ENCODE measurements at places on chromosomes 6 and 20.

DNA sequence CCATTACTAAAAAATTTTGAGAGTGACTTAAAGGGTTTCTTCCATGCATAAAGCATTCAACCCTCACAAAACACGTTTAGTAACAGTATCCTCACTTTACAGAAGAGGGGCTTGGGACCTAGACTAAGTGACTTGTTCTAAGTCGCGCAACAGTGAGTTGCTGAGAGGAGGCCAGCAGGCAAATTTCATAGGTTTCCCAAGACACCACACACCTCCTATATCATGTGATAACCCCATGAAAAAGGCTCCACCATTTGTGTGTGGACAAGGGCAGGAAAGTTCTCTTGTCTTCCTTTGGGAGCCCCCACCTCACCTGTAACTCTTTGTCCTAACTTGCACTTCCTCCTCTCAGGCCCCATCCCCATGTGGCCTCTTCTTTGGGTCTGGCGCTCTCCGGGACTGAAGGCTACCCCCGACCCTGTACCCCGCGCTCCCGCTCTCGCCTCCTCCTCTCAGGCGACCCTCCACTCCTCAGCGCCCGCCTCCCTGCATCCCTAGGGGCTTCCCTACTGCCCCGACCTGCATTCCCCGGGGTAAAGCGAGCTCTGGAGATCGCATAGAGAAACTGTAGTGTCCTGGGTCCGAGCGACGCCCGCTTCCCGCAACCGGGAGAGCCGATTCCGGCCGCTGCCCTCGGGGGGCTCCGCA is 392 bp downstream of the PSMB8 start:
- DNase-seq, result peak; percentile 36

GRCh38 chr6:28474441-28475219 is 31.3 kb upstream of the ZSCAN23 start:
- DNase-seq, result peak; percentile 4

GRCh38 chr6:130848945-130849344 is 21.7 kb downstream of the SMLR1 start:
- DNase-seq, result peak; percentile 30

GRCh38 chr6:74519163-74519562 is 686.7 kb downstream of the COL12A1 start:
- DNase-seq, result no peak

DNA sequence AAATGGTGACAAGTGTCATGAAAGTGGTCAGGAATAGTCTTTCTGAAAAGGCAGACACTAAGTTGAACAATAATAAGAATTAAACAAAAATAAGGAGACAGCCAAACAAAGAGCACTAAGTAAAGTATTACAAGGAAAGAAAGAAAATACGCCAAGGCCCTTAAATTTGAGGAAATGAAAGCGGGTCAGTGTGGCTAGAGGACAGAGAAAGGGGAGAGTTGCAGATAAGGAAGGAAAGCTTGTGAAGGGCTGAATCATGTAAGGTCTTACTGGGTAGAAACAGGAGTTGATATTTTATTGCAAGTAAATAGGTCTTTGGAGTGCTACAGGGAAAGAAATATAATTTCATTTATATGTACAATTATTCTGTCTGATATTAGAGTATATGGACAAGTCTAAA is 732.1 kb downstream of the EPHA7 start:
- DNase-seq, result no peak

- DNase-seq, result no peak
Observed at GRCh38 chr6:56263596-56264315, 16.4 kb upstream of the COL21A1 start.

DNA sequence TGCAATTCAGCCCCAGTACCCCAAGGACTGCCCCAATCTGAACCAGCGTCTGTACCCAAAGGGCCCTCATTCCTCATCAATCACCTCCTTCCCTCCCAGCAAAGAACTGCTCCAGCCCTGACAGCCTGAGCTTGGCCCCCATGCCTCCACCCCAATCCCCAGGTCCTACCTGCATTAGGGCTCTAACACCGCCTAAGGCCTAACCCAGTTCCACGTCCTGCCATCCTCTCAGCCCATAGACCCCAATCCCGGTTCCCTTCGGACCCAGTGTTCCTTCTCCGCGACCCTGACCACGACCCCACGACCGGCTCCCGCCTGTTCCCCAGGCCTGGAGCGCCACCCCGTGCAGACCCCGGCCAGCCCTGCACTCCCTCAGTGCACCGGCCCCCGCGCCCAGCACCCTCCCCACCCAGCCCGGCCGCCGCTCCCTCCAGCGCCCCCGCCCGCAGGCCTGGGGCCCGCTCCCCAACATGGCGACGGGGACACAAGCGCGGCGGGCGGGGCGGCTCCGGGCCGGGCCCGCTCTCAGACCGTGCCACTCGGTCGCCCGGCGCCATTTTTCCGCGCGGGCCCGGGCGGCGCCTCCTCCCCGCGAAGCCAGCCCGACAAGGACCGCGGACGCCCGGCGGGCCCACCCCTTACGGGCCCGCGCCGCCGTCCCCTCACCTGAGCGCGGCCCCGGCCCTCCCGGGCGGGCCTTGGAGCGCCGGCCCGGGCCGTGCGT is 483 bp downstream of the NCOA6 start:
- peak; percentile 73 for DNase-seq

DNA sequence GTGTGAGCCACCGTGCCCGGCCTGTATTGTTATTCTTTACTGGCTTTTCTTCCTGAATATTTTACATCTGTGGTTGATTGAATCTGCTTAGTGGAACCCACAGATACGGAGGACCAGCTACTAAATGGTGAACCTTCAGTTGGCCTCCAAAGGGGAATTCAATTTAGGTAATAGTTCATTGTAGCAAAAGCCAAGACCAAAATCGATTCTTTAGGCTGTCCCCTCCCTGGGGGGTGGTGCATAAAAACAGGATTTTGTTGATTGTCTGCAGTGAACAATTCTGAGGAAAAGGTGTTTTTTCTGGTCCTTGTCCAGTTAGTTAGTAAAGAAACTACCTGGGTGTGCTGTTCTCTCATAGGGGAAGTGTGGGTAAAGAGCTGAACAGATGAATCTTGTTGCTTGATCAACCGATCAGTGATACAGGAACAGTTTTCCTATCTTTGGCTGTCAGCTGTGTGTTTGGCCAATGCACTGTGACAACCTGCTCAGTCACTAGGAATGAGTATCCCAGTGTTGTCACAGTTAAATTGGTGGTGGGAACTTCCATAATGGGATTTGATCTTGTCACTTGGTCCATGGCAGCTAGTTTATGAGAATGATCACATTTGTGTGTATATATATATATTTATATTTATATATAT is 19.5 kb downstream of the LHFPL5 start:
- no peak for DNase-seq

- DNase-seq, result no peak
Observed at GRCh38 chr20:8545212-8545611, 413.1 kb downstream of the PLCB1 start.

DNA sequence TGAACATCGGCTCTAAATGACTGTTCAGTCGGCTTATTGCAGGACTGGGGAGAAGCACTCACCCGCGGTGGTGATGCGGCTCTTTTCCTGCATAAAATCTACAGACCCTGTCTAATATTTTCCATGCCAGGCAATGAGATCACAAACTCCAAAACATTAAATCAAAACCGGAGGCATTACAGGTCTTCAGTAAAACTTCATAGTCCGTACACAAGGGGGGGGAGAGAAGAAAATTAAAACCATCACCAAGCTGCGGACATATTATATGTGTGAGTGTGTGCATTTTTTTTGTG is 6.3 kb upstream of the PAX1 start:
- no peak for DNase-seq

- no peak for DNase-seq
Observed at GRCh38 chr6:135922746-135923145, 71.2 kb downstream of the PDE7B start.

DNA sequence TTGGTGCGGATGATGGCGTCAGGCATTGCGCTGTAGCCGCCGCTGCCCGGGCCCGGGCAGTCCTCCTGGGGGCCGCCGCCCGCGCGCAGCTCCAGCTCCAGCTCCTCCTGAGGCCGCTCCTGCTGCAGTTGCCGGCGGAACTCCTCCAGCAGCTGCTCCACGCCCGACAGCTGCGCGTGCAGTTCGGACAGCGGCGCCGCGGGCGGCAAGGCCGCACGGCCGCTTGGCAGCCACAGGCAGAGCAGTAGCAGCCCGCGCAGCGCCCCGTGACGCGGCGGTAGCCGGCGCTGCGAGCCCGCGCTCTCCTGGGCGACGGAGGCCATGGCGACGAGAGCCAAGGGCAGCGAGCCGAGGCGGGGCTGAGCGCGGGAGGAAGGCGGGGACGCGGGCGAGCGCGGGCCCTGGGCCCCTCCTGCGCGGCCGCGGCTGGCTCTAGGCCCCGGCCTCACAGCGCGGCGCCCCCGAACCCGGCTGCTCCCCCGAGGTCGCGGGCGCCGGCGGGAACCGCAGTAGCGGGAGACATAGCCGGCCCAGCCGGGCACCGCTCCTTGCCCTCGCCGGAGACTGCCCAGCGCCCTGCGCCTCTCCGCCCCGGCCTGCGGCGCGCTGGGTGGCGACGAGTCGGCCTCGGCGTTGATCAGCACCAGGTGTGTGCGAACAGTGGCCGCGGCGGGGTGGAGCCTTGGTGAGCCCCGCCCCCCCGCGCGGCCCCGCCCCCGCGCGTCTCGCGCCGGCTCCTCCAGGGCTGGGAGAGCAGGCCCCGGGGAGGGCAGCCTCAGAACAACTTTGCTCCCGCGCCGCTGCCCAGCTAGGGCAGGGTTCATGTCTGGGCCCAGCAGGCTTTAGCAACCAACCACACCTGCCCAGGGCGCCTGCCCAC is at the start of gene LRP11:
Gene LRP11 (minus strand): TSS at position 662 of the 880 bp plus-strand sequence. CDS start 339 bp downstream, at position 323.
- DNase-seq, result peak; percentile 85

DNA sequence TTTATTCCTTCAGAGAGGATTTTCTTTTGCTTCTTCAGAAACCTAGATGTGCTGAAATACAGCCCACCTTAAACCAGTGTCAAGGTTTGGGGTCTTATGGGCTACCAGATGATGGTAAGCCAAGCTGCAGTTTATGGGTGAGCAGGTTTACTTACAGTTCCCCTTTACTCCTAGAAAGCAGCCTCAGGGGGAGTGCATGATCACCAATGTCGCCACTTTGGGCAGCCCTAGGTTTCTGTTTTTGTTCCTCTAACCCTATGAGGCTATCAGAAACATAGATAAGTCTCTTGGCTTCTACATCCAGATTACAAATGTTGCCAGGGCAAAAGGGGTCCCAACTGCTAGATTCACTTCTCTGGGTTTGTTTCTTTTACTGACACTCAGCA is 67.2 kb downstream of the TRIM27 start:
- DNase-seq, result no peak

- DNase-seq, result peak; percentile 77
Observed at GRCh38 chr6:36196113-36196879, at the start of gene BRPF3. Gene BRPF3 (plus strand): TSS chr6:36196744. CDS start chr6:36200323, 3,579 bp downstream.

DNA sequence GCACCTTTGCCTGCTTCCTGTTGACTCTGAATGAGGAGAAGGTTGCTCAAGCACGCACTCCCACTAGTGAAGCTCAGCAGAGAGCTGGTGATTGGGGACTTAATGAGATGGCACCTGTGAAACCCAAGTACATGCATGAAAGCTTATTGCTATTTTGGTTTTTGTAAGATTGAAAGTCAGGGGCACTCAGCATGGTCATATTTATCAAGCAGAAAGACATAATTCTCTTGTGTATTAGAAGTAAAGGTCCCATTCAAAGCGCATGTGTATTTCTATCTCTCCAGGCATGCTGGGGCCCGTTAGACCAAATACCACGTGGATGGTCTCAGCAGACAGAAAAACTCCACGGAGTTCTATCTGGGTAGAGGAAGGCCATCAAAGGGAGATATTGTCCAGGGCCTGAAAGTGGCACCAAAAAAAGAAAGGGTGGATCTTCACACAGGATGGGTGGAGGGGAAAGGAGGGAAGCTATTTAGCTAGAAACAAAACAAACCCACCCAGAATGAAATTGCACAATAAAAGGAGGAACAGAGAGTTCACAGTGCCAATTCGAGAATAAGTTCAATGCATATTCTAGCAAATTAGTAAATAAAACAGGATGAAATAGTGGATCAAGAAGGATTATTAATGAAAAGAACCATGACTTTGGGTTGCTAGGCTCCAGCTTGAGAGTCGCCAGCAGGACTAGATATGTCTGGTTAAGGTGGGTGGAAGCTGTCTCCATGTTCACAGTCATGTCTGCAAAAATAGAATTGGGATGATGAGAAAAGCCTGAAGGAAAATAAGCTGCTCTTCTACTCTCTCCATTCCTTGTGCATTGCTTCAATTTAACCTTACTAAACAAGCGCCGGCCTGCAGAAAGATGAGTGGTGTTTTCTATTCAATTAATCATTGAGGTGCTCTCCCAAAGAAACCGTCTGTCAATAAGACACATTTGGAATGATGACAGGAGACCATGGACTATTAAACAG is 224.9 kb upstream of the DTNBP1 start:
- no peak for DNase-seq

- no peak for DNase-seq
Observed at GRCh38 chr20:41234041-41234440, 83.5 kb downstream of the ZHX3 start.

DNA sequence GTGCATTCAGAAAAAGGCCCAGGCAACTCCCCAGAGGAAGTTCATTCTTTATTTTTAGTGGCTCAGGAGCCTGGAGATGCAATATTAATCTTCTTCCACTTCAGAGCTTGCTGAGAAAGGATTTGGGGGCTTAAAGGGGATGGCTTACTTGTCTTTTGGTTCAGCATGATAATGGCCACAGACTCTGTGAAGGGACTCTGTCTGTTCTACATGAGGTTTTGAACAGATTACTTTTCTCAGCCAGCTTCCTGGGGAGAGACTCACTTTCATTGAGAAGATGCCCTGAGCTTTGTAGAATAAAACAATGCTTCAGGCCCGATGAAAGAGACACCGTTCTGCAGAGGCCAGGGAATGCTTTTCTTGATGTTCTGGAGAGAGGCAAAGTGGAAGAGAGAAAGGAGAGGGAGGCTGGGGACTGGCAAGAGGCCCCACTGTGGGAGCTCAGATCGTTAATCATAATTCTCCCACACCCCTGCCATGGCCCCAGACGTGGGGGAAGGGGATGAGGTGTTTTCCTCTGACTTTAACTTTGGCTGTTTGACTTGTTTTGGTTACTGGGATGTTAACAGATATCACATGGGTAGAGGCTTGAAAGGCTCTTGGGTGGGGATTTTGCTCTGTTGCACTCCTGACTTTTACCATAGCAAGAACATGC is 19.1 kb downstream of the SCP2D1 start:
- no peak for DNase-seq

DNA sequence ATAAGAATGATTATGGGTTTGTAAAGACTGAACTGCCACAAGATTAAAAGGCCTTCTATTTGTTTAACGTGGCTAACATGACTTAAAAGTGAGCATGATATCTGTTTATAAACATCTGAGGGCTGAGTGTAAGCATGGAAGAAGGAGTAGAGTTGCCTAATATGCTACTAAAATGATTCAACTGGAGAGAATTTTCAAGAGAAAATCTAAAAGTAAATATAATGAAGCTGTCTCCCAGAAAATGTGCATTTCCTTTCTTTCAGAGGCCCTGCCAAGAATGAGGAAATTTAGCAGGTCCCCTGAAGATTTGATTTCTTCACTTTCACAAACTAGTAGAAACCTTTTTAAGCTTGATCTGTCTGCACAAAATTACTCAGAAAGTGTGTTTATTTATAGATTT is 4.2 kb upstream of the EYA4 start:
- DNase-seq, result no peak

GRCh38 chr20:24768713-24769601 is 180.1 kb upstream of the CST7 start:
- no peak for DNase-seq

All from CD4-positive, alpha-beta T cell treated with Interleukin-21 for 1 hour (primary cell).